ENCODE measurements at places on chromosomes 6 and 20.

GRCh38 chr6:48109944-48110343, 1.1 kb downstream of the PTCHD4 start:
- no peak for DNase-seq

DNA sequence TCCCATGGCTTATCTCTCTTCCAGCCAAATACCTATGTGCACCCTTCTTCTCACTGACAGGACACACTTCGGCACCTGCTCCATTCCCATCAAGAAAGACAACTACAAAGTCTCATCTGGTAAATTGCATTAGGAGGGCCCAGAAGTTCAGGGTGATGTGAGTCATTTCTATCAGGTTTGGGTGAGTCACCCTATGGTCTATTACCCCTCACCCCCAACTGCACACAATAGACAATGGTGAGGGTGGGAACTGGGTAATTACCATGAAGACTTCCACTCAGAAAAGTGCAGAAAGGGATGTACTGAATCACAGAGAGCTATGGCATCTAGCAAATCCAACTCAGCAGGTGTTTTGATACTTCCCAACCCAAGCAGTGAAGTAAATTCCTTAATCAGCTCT, 54.8 kb downstream of the OPN5 start:
- DNase-seq, result no peak

GRCh38 chr6:15081447-15081846, 164.4 kb upstream of the JARID2 start:
- DNase-seq, result no peak

- no peak for DNase-seq
These were observed 9.4 kb upstream of the COMMD7 start for GRCh38 chr20:32752458-32753250.

DNA sequence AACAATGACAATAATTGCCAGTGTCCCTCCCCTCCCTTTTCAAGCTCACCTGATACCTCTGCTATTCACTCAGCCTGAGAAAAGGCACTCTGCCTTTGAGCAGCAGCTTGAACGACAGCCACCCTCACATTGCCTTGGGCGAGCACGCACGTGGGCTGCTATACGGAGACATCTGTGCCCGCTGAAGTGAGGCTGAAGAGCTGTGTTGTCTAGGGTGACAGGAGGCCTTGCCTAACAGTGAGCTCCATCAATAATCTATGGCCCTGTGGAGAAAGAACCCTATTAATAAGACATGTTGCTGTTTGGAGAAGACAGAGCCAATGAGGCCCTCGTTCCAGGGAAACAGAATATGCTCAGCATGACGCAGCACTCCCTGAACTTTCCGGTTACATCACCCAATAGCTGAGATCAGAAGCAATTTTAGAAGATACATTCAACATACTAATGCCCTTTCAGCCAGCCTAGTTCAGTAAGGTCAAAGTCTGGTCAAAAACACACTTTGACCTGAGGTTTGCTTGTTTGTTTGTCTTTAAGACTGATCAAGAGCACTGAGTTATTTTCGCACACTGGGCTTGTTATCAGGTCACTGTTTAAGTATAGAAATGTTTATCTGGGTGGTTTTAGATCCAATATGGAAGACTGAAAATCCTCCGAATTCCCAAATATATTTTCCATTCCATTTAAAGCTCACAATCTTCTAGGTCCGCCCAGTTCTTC, 30.6 kb downstream of the RBM24 start:
- no peak for DNase-seq

GRCh38 chr6:9484091-9484490, 930.8 kb downstream of the TFAP2A start:
- no peak for DNase-seq

DNA sequence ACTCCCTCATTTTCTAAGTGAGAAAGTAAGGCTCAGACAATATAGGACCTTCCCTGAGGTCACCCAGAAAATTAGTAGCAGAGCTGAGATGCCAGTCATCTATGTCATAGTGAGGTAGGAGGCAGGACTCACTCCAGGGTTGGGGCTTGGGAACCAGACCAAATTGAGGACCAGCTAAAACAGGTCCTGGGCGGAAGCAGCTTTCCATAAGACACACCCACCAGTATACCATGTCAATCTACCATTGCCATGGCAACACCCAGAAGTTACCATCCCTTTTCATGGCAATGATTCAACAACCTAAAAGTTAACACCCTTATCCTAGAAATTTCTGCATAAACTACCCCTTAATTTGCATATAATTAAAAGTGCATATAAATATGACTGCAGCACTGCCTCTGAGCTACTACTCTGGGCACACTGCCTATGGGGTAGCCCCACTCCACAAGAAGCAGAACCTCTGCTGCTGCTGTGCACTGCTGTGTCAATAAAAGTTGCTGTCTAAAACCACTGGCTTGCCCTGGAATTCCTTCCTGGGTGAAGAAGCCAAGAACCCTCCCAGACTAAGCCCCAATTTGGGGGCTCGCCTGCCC, 30.3 kb upstream of the OCSTAMP start:
- no peak for DNase-seq

DNA sequence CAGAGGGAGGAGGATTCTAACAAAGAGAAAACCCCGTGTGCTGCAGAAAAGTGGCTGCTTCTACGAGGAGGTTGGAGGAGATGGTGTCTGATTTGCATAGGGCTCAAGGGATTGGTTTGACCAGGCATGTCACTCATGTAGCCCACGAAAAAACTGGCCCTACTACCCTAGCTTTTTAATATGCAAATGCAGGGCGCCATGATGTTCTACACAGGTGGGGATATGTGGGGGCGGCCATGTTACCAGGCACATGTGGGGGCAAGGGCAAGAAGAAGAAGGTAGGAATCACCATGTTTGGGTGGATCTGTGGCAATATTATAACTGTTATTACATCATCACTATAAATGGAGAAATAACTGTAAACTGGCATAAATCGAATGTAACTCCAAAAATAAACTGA, 9.9 kb downstream of the KIAA1755 start:
- no peak for DNase-seq

GRCh38 chr6:38259736-38260135, 380.0 kb downstream of the BTBD9 start:
- no peak for DNase-seq

GRCh38 chr20:12264711-12265110, 347.0 kb downstream of the BTBD3 start:
- DNase-seq, result no peak

DNA sequence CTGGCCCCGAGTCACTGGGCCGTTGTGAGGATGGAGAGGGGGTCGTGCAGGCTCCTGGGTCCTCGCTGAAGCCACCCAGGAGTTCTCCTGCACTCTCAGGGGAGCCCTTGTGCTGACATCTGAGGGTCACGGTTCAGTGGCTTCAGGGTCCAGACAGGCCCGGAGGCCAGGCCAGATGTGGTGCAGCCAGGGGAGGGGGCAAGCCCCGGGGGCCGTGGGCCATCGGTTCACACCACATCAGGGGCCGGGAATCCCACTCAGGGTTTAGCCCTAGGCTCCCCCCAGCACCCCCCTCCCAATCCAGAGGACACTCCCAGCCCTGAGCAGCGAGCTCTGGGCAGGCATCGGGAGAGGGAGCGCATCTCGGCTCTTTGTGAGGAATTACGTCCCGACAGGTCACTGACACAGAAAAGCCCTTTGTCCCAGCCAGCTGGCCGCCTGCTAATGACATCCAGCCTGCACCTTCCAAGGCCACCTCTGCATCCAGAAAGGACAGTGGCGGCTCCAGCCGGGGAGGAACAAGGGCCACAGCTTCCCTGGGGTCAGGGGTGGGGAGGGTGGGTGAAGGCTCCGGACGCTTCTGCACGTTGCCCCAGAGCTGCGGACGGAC, 6.4 kb upstream of the CHRNA4 start:
- DNase-seq, result no peak

DNA sequence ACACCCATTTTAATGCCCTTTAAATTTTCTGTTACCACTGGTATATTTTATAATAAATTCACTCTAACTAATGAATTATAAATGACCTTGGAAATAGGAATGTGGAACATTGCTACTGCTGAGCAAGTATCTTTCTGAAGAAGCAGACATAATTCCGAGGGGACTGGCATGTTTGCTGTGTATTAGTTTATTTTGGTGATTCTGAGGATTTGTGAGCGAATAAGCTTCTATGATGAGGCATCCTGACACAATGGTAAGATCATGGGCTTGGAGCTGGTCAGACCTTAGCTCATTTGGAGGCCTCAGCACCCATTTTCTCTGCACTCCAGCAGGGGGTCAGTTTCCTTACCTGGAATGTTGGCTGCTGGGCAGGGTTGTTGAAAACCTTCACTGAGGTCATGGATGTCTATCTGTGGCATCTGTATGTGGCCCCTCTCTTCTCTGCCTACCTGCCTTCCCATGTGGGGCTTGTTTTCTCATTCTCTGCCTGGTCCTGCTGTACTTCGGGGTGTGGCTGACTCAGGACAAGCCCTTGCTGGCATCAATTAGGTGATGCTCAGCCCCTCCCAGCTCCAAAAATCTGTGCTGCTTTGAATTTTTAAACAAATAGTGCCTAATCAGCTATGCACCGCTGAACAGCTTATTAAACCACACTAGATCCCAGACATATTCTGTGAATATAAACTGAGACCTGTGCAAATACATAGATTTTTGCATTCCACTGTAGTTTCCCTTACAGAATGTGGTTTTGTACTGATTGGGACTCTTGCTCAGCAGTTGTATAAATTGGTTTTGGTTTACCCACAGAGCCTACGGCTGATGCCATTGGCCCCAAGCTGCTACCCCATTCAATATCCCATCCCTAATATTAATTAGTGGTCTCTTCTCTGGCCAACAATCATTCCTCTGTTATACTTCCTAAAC, 10.7 kb downstream of the ARID1B start:
- no peak for DNase-seq

DNA sequence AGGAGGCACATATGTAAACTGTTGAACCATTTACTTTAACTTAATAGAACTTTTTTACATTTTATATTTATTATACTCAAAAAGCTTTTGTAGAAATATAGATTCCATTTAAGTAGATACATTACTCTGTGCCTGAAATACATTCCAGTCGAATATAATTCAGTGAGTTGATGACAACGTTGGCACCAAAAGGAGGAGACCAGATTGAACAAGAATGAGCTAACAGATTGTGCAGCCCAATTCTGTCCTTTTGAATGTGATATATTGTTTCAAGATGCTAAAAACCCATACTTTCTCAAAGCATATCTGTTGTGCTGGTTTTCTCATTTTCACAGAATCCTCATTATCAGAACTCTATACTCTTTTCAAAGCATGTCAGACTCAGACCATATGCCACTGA, 147.4 kb upstream of the SIM1 start:
- no peak for DNase-seq

GRCh38 chr6:47934023-47934422, 152.2 kb downstream of the OPN5 start:
- no peak for DNase-seq

- DNase-seq, result no peak
These were observed 299.1 kb upstream of the ID4 start for GRCh38 chr6:19538096-19538495.

- no peak for DNase-seq
These were observed 7.0 kb downstream of the KAT14 start for GRCh38 chr20:18144541-18145099.

DNA sequence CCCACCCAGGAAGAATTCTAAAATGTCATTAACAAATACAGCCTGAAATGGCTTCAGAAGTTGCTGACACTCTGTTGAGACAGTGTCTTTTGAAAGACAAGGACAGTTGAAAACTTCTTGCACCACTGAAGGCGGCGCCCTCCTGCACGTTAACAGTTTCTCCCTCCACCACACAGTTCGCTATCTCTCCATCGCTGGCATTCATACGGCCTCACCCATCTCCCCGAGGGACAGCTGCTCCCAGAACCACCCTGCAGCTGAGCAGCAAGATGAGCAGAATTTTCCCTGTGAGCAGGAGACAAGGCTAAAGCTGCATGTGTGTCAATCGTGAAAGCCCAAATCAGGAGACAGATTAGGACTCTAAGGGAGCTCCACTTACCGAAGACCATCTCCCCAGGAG, 113.3 kb downstream of the LY86 start:
- DNase-seq, result no peak

DNA sequence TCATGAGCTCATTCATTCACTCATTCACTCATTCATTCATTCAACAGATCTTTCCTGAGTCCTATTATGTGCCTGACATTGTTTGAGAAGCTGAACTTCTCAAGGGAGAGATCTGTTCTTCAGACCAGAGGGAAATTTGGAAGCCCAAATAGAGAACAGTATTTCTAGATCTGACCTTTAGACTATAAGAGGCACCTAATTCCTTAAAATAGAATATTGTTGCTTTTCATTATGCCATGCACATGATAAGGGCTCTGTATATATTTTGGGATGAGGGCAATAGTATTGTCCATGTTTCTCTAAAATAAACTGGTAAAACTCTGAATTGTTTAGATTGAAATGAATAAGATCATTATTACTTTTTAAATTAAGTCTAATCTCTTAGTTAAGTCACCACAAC, 18.6 kb upstream of the DSP start:
- DNase-seq, result no peak

DNA sequence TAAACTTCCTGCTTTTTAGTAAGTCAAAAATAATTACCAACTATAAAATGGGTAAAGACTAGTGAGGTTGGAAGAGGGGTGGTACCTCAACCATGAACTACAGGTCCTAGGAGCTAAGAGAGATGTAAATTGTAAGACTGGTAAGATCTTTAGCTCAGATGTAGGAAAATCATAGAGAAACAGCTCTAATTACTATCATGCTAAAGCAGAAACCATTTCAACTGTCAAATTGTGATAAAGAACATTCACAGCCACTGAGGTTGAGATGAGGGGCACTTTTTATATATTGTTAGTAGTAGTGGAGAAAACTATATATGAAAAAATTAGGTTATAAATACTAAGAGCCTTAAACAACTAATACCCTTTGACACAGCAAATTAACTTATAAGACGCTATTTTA, 20.0 kb downstream of the CDK19 start:
- no peak for DNase-seq

- no peak for DNase-seq
These were observed 2.4 kb upstream of the TNXB start for GRCh38 chr6:32111424-32112066.
